Right ventricle myocardium superior (tissue), 1 donor: ENCODE measurements at places on chromosomes 4 and X. TPM values are rescaled to one million over a fixed set of nuclear protein-coding genes. Genes with fewer than 3 reads are reported as not detected.

SMIM31 gene
- total RNA-seq = not detected

DNA sequence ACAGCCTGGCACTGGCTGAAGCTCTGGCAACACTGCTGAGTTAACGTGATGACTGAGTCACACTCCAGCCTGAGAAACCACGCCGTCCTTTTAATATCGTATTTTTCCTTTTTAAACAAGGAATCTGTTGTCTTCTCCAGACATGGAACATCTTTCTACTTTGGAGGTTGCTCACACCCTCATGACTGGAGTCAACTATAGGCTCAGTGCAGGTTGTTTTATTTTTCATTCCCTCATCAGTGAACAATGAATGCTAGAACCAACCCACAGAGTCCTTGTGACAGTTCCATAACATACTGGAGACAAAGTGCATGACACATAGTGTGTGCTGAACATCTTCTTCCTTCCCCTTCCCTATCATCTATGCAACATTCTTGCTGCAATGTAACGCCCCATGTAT is 76.8 kb upstream of the CPEB2 start:
- no peak for DNase-seq

- no peak for DNase-seq
Observed at GRCh38 chr4:105058177-105058812, 88.4 kb upstream of the TET2 start.

ACSL4 gene
- total RNA-seq = 25.1 TPM

CXCL6 gene
- total RNA-seq = not detected

MAPK10 gene
- 4.0 TPM for total RNA-seq

DNA sequence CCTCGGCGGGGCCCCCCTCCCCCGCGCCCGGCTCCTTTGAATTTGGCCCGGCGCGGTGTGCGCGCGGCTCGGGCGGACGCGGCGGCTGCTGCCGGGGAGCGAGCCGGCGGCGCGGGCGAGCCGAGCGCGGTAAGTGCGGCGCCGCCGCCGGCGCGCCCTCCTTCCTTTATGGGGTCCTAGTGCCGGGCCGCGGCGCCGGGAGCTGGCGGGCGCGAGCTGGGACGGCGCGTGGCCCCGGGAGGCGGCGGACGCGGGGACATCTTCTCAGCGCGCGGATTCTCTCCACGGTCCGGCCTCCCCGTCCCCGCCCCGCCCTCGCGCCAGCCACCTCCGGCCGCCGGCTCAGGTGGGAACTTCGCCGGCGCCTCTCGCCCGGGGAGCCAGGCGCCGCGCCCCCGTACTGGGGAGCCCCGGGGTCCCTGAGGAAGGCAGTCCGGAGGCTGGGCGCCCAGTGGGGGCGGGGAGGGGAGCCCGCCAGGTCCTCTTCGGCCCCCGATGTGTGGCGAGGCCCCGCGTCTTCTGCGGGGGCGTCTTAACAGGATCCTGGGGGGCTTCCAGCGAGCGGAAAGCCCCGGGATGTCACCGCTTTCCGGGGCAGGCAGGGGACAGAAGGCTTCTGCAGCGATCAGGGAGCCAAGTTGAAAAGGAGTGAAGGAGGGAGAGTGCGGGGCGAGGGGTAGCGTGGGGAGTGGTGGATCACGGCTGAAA is 98.4 kb upstream of the TENM3 start:
- no peak for DNase-seq

DNA sequence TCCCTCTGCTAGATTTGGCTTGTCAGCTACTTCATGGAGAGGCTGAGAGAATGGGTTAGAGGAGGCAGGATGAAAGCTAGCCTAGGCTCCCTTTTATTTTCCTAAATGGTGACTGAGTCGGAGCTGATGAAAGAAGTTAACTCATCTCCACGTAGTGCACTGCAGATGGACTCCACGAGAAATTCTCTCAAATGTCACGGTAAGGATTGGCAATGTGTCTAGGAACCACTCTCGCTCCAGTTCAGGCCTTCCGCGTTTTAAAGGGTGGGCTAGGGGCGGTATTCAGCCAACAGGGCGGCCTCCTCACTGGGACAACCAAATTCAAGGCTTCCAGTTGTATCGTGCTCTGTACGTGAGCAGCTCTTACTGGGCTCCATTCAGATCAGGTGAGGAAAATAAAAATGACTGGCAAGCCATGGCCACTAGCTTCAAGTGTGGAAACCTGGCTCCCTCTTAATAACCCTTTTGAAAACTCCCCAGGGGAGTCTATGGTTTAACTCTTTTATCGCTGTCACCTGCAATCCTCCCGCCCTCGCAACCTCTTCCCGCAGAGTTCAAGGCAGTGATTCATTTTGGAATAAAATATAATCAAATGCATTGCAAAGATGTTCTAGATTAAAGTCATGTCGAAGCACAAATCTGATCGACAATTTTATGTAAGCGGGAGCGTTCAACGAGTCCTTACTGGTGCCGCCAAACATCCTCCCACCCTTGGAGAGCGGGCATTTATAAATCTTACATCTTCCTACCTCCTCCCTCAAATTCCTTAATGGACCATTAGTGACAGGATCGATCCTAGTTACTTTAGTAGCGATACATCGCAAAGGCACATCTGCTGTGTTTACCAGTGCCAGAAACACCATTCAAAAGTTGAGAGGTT is 1.2 kb downstream of the SPOCK3 start:
- no peak for DNase-seq

SYNPO2 gene
- total RNA-seq = 196 TPM

DNA sequence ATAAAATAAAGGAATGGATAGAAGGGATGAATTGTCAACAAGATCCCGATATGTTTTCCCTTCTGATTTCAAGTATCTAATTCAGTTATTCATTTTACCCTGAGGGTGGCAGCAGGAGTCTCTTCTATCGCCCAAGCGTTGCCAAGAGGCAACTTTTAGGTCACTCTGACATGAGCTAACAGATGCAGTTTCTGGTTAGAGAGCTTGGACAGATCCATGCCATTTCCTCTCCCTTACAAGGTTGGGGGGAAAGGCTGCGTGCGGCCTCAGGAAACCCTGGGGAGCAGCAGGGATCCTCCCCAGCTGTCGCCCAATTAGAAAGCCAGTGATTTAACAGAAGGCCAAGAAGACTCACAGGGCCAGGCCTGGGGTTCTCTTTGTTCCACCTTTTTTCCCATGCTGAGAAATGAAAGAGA is 35.3 kb upstream of the WAS start:
- DNase-seq = no peak

DNA sequence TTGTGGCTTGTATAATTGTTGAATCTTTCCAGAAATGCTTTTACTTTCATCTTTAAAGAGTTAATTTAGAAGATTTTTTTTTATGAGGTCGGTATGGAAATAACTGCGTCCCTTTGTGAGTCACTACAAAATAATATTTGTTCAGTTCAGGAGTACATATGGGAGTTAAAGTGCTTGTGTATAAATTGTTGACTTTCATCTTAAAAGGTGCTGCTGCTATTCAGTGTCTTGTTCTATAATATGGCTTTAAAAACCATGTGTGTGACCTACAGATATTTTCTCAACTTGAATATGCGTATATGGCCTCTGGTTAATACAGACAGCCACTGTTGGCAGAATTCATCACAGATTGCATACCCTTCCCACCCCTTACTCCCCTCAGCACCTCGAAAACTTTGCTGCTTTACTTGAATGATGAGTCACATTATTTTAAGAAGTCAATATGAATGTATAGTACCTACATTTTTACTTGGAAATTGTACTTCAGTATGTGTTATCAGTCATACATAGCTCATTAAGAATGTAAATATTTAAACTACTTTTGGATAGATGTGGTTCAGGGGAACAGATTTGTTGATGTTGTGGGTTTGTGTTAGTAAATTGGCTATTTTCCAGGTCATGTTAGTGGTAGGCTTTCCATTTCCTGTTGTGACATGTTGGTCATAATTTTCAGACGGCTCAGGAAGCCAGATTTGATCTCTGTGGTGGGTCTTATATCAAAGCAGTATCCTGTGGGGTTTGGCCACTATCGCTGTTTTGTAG is 1.5 kb downstream of the CLCN3 start:
- DNase-seq = no peak

GRCh38 chr4:141647966-141648365 is 11.6 kb downstream of the IL15 start:
- DNase-seq = no peak

ZNF185 gene
- total RNA-seq = 1.6 TPM

GRCh38 chr4:74335341-74336021 is 27.2 kb downstream of the EPGN start:
- DNase-seq = no peak

- no peak for DNase-seq
Observed at GRCh38 chrX:6095469-6095868, 133.2 kb downstream of the NLGN4X start.

GRCh38 chrX:97027384-97027922 is 143.7 kb downstream of the RPA4 start:
- DNase-seq = no peak

KLHL4 gene
- total RNA-seq = 1.0 TPM

DNA sequence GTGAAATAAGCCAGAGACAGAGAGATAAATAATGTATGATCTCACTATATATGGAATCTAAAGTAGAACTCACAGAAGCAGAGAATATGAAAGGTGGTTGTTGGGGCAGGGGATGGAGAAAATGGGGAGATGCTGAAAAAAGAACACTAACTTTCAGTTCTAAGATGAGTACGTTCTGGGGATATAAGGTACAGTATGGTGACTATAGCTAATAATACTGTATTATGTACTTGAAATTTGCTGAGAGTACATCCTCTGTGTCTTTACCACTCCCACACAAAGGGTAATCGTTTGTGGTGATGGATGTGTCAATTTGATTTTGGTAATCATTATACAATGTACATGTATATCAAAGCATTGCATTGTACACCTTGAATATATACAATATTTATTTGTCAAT is 6.6 kb downstream of the FBXL5 start:
- DNase-seq = no peak

DNA sequence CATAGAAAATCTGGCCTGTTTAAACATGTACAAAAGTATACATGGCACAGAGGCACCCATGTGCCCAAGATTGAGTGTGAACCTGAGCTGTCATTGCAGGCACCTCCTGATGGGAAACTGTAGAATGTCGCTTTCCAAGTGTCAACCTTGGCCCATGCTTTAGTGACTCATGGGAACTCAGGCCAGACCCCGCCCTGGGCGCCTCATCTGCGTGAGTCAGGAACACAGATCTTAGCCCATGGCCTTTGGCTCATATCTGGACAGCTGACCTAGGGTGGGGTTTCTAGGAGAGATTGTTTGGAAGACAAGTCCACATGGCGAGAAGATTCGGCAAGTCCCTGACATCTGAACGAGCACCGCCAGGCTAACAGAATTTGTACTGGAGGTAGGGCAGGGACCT is 50.0 kb downstream of the CYTL1 start:
- peak; percentile 74 for DNase-seq

DNA sequence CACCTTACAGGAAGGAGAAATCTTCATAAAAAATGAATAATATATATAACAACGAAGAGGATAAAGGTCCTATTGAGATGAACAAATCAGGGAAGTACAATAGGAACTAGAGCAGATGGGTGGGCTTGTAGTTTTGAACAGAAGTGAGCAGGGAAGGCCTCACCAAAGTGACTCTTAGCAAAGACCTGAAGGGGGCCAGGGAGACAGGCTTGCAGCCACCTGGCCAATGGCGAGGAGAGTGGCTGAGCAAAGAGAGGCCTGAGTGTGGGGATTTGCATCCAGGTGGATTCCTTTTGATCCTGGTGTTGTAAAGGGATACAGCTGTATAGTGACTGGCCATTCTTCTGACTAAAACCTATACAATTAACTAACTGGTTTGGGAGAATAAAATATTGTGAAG is 354.1 kb downstream of the CAMK2D start:
- DNase-seq = no peak

GASK1B gene
- 60.2 TPM for total RNA-seq

GRCh38 chr4:98746530-98746929 is 88.1 kb upstream of the TSPAN5 start:
- no peak for DNase-seq

DNA sequence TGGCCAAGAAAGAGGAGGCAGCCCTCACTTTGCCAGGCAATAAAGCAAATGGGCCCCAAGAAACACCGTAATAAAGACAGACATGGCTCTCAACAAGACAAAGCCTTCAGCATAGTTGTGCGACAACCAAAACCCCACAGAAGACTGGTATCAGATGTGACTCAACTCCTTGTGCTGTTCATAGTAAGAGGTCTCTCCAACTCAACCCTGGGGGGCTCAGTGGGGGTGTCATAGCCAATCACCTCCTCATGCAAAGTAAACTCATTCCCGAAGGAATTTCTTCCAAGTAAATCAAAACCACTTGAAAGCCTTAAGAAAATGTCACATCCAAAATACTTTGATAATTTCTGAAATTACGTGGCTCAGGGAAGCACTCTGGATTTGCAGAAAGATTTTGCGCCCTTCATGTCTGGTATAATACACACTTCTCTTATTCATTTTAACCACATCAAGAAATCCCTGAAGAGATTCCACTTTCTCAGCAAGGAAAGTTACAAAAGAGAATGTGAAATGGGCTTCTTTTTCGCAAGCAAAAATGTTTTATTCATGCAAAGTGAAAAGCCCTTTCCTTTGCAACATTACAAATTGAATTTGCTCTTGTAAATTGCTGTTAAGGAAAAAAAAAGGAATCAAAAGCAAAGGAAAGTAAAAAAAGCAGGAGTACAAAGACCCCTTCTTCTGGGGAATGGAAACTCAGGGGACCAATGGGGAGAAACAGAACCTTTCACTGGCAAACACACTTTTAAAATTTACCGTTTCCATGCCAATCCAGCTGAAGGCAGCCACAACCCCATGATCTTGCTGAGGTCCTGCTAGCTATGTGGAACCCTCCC is 137.4 kb downstream of the NSUN7 start:
- no peak for DNase-seq

- no peak for DNase-seq
Observed at GRCh38 chrX:143634309-143634662, 1.6 kb downstream of the SLITRK4 start.

DNA sequence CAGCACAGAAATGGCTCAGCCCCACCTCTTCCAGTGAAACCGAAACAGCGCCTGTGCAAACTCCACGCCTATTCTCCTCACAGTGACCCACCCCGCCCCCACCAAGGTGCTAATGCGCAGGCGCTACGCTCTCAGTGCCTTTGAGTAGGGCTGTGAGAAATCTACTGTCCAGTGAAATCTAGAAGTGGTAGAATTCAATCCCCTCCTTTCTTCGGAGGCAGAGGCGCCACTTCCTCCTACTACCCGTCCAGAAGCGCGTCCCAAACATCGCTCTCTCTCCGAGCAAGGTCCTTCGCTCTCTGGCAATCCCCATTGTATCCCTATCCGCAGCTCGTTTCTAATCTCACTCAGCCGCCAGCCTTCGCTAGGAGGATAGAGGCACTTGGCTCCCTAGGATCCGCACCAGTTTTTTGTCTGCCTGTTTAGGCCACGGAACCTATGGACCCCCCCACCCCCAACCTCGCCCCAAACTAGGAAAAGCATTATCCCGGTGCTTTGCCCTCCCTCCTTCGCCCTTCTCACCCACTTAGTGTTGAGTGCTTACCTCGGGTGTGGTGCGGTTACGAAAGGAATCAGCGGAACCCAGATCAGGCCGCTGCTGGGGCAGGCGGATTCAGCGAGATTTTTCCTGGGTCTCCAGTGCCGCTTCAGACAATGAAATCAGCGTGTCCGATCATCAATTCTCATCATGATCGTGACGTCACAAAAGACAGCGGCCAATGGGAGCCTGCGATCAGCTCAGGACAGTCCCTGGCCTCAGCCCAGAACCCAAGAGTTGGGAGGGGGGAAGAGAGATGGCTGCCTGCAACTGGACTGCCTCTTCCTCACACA is at the start of gene HDX:
Gene HDX (minus strand): TSS at position 656 of the 831 bp plus-strand sequence. CDS start 27,056 bp downstream, outside the sequence.
- DNase-seq = peak; percentile 91

ALG13 gene
- 12.3 TPM for total RNA-seq
